Stimulated activated CD4-positive, alpha-beta T cell treated with anti-CD3 and anti-CD28 coated beads, Interleukin-2, amount 100 ng/mL, for 24 hours (primary cell): ENCODE measurements at places on chromosomes 1 and 21.

- DNase-seq: no peak
Measured at GRCh38 chr1:7352364-7352763, 418.7 kb upstream of the VAMP3 start.

DNA sequence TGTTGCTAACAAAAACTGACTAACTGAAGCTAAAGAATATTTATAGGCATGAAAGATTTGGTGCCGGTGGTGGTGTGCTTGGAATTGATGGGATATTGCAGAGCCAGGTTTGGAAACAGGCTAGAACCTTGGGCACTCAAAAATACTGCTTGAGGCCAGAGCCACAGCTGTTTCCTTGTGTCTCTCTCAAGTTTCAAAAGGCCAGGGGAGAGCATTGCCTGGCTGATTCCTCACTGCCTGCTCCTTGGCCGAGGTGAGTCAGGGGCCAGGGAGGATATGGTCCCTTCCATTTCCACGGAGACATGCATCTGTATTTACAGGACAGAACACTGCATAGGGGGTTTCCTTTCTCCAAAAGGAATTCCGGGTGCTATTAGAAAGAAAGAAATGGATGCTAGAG, 36.1 kb upstream of the IVNS1ABP start:
- DNase-seq: no peak

- no peak for DNase-seq
Measured at GRCh38 chr1:206708058-206708457, 23.4 kb downstream of the MAPKAPK2 start.

DNA sequence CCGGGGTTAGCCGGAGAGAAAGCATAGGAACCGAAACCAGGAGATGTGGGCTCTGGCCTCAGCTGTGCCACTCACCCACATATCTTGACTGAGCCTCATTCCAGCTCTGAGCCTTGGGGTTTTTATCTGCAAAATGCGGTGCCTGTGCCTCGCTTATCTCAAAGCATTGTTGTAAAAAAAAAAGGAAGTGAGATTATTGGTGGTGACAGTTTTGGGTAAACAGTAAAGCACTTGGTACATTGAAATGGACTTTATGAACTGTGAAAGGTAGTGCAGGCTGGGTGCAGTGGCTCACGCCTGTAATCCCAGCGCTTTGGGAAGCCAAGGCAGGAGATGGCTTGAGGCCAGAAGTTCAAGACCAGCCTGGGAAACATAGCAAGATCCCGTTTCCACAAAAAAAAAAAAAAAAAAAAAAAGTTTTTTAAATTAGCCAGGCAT, 3.8 kb downstream of the PTAFR start:
- peak; percentile 37 for DNase-seq

- DNase-seq: no peak
Measured at GRCh38 chr1:216081445-216081844, 341.8 kb downstream of the USH2A start.

GRCh38 chr1:66119148-66119547, 326.5 kb downstream of the PDE4B start:
- DNase-seq: no peak

DNA sequence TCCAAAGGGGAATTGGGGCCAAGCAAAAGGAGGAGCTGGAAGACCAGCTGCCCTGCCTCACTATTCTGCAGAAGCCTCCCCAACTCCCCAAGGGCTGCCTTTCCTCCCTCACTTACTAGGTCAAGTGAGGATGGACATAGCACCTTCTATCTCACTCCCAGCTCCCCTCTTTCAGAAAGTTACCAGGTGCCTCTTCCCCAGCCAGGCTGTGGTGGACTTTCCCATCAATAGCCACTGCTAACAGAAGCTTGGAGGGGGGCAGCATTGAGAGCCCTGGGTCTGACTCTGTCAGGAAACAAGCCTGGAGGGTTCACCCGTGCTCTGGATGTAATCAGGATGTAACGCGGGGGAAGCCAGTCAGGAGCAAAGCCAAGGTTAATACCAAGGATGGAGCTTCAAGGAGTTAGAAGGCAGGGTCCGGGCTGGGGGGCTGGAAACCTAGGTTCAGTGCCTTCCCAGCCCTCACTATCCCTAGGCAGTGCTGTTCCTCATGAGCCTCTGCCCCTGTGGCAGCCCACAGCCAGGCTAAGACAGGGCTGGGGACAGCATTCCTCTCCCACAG, 127.8 kb upstream of the NGF start:
- no peak for DNase-seq

GRCh38 chr1:55244476-55245099, 29.4 kb upstream of the USP24 start:
- no peak for DNase-seq

- DNase-seq: peak; percentile 76
Measured at GRCh38 chr1:42931911-42932422, 26.7 kb downstream of the SLC2A1 start.

- DNase-seq: no peak
Measured at GRCh38 chr1:13948888-13949391, 249.0 kb downstream of the PRDM2 start.

DNA sequence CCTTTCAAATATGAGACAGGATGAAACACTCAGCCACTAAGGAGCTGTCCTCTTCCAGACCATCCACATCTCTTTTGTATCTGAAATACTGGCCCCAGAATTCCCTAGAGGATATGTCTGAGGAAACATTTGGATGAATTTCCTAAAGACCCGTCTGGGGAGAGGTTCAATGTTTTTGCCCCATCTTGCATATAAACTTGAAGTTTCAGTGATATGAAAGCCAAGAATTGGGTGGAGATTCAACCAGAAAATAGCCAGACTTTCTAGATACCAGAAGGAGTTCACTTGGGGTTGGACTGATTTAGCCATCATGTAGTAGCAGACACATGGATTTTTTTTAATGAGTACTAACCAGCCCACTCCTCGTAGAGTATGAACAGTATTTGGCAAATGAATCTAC, 182.0 kb downstream of the PLPP3 start:
- DNase-seq: no peak

DNA sequence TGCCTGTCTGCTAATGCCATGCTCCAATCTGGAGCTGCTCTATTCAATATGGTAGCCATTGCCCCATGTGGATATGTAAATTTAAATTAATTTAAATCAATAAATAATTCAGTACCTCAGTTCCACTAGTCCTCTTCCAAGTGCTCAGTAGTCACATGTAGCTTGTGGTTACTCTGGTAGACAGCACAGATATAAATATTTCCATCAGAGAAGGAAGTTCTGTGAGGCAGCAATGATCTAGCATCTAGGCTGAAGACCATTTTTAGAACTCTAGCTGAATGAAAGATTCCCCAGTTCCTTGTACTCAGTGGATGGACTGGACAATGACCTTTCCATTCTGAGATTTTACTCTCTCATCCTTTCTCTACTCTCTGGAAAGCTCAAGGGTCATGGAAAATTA, 25.8 kb upstream of the CAPZB start:
- no peak for DNase-seq

DNA sequence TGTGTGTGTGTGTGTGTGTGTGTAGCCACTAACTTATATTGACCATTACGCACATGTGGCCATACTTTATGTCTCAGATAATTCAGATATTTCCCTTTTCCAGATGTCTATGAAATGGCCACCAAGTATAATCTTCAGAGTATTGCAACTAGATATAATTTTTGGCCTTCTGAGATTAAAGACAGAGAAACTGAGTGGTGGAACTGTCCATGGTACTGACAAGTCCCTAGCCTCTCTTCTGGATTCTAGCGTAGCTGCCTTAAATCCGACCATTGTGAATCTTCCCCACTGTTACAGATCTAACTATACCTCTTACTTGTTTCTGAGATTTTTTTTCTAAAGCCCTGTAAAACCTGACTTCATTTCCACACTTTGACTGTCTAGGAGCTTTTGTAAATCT, 100.0 kb upstream of the SERTAD4 start:
- DNase-seq: no peak

GRCh38 chr1:21933397-21934248, 3.5 kb downstream of the HSPG2 start:
- no peak for DNase-seq

DNA sequence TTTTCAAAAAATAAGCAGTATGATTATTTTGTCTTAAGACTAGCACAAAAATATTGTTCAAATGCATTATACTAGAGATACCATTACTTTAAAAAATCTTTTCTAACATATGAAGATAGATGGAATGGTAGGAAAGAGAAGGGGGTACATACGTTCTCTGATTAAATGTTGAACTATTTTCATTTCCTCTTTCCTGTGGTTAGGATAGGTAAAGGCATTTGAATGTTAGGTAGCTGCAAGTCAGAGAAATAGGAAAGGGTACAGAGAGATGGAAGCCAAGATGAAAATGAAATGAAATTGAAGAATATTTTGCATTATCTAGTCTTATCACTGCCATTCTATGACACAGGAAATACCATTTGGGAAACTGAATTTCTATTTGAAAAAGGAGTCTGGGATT, 28.3 kb downstream of the TLCD4 start:
- DNase-seq: no peak

GRCh38 chr1:222918801-222919477, 104.1 kb downstream of the DISP1 start:
- no peak for DNase-seq

GRCh38 chr1:45926330-45926729, 122.9 kb downstream of the MAST2 start:
- no peak for DNase-seq

GRCh38 chr21:35663856-35664606, 396.3 kb downstream of the SETD4 start:
- DNase-seq: no peak

- DNase-seq: no peak
Measured at GRCh38 chr1:213060836-213061235, 9.8 kb downstream of the RPS6KC1 start.

DNA sequence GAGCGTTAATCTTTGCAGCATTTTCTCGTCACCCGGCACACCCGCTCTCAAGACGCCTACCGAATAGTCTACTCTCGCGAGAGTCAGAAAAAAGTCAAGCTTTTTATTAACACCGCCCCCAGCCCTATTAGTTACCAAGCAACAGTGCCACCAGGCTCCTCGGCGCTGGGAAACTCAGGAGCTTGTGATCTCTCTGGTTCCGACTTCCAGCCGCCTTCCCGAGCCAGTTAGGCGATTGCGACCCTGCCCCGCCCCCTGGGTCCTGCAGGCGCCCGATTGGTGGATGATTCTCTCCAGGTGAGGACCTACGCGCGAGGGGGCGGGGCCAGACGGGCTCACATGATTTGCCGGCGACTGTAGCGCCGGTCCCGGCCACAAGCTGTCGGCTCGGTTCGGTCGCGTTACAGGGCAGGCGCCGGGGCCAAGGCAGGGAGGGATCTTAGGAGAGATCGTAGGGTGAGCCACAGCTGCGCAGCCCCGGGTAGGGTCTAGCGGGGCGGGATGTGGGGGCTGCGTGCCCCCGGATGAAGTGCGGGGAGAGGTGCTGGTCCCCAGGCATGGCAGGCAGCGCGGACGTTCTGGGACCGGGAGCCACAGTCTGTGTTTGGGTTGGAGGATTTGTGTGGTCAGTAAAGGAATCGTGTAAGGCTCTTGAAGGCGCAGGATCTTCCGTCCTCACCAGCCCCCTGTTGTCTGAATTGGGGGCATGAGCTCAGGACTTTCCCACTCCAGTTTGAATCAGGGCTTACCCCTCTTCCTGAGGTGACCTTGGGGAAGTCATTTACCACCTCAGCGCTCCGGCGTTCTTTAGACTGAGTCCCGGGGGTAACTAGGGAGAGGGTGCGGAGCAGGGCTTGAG, at the start of gene PFKFB2:
Gene PFKFB2, plus strand, starts transcription at position 365 of the 859 bp plus-strand sequence. CDS start 1,443 bp downstream, outside the sequence.
- peak; percentile 95 for DNase-seq

- DNase-seq: peak; percentile 77
Measured at GRCh38 chr1:52927212-52928014, at the start of gene SCP2. SCP2 (plus strand) TSS chr1:52927276; CDS start chr1:52927397, 121 bp downstream.
